ENCODE measurements at places on chromosomes 4 and X. TPM values are rescaled to one million over a fixed set of nuclear protein-coding genes. Genes with fewer than 3 reads are reported as not detected.

RBPJ gene
- total RNA-seq = 264 TPM

PCYT1B gene
- total RNA-seq = 0.74 TPM

MAGEB18 gene
- total RNA-seq = not detected

TNMD gene
- total RNA-seq = 0.90 TPM

SATL1 gene
- total RNA-seq = not detected

ATRX gene
- 124 TPM for total RNA-seq

EDA2R gene
- total RNA-seq = 9.2 TPM

CTAG1B gene
- total RNA-seq = not detected

MAGEA1 gene
- total RNA-seq = not detected

KIT gene
- 0.49 TPM for total RNA-seq
